ENCODE measurements at places on chromosomes 3 and 15.

DNA sequence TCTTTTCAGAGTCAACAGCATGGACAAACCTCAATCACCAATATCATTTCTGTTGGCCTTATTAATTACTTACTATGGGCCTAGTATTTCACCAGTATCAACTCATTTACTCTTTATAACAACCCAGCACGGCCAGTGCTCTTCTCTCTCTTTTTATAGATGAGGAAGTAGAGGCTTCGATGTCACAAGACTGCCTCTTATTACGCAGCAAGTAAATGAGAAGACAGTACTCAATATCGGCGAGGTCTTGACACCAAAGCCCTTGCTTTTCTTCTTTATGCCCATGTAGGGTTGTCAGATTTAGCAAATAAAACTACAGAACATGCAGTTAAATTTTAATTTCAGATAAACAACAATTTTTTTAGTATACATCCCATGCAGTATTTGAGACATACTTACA lies 99.0 kb upstream of the KCNMB2 start:
- no peak for DNase-seq

DNA sequence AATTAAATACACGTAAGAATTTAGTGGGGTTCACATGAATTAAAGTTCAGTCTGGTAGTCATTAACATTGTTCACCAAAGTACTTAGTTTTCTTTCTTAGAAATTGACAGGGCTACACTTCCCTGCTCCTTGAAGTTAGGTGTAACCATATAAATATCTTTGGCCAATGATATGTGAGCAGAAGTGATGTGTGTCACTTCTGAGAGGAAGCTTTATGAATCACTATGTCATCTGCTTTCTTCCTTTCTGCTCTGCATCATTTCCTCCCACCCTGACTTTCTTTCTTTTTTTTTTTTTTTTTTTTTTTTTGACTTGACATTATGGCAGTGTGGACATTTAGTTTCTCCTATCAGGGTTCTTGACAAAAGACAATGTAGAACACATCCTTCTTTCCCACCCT lies 156.2 kb upstream of the COL8A1 start:
- no peak for DNase-seq

DNA sequence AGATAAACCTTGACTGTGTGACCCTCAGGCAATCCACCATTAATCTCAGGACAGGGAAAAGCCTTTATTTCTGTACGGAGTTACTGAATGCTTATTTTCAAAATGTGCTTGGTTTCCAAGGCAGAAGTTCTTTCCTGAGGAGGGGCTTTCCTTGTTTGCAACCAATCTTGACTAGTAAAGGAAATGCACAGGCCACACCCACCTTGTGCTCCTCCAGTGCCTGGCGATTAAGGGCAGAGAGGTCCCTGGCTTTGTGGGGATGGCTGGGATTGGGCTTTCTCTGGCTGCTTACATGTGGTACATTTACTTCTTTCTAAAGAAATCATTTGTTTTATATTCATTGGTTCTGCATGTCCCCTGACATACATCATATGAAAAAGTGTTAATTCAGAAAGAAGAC lies 47.8 kb downstream of the ZNF621 start:
- no peak for DNase-seq

- no peak for DNase-seq
Observed at GRCh38 chr15:41401904-41402267, 410 bp downstream of the NDUFAF1 start.

DNA sequence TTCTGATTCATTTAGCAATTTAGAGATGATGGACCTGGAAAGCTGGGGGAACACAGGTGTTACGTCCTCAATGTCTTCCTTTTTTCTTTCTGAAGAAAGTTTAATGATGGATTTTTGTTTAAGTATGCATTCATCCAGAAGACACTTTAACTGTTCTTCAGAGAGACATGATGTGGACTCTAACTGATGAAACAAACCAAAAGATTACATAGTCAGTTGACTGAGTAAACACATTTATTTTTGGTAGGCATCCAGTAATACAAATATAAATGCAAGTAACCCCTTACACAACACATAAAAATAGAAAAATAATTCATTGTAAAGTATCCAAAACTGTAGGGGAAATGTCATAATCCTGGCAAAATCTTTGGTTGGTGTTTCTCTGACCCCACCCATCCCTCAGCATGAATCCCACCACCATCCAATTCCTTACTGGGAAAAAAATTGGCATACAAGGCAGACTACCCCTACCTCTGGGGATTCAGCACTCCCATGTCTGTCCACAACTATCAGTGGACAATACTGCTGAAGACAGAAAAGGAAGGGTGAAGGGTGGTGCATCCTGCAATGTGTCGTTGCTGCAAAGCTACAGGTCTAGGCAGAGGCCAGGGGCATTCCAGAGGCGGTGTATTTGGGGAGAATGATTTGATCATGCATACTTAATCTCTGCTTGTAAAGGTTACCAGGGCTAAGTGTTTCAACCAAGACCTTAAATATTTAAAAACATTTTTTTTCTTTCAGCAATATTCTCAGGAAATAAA lies 37.4 kb downstream of the THBS1 start:
- DNase-seq, result no peak
